ENCODE measurements at places on chromosomes 2 and 18.

DNA sequence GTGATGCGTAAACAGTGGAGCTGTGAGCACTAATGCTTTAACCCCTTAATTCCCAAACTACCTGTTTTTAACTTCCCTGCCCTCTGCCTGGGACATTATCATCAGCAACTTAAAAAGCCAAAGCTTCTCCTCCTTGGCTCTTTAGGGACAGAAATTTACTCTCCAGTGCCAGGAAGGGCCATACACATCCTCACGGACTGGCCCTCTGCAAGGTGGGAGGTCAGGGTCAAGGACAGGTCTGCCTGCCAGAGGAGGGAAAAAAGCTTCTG is 21.5 kb downstream of the KCTD1 start:
- DNase-seq, result no peak

GRCh38 chr2:162782138-162782537 is 56.4 kb downstream of the KCNH7 start:
- no peak for DNase-seq

DNA sequence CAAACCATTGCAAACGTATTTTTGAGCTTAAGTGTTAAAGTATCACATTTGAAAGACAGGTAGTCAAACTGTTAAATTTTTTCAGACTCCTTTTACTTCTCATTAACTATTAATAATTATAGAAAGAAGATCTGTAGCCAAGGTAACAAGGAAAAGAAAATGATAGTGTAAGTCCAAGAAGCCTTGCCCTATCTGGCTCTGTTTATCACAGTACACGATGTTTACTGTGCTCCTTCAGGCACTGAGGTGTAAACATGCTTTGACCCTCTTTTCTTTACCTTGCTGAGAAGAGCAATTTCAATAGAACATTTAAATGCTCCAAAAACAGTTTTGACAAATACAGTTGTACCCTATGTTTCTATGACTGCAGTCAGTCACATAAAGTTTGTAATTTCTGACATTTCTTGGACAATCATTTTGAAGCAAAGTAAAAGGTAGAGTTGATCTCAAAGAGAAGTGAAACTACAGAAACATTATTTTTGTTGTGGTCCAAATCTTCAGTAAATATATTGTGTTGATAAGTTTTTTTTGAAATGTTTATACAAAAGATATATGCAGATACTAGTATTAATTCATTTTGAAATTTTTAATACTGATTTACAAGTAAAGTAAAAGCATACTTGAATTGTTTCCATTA is 152.6 kb upstream of the KYNU start:
- no peak for DNase-seq

DNA sequence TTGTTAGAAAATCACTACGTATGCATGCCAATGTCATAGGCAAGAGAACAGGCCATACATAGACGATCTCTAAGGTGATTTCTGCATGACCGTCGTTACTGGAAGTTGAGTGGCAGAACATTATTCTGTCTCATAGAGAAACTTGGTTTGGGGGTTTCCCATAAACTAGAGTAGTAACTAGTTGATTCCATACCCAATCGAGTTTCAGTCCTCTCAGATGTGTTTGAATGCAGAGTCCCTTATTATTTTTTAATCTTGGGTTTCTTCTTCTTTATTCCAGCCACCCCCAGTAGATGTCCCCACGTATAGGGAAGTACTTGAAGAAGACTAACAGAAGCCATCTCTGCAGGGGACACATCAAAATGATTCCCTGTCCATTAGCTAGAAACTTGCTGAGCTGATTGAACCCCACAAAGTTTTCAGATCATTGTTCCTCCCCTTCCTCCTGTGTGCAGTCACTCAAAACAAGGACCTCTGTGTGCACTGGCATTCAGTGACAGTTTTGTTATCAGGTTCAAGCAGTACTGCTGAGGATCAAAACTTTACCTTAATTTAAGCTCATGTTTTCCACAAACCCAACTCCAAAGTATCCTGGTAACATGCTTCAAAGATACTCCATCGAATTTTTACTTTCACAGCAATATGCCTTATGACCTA is 68.4 kb upstream of the CDCA7 start:
- DNase-seq, result no peak

- DNase-seq, result no peak
Observed at GRCh38 chr2:211816754-211817153, 721.8 kb downstream of the ERBB4 start.
